ENCODE measurements at places on chromosomes 7 and 10.

DNA sequence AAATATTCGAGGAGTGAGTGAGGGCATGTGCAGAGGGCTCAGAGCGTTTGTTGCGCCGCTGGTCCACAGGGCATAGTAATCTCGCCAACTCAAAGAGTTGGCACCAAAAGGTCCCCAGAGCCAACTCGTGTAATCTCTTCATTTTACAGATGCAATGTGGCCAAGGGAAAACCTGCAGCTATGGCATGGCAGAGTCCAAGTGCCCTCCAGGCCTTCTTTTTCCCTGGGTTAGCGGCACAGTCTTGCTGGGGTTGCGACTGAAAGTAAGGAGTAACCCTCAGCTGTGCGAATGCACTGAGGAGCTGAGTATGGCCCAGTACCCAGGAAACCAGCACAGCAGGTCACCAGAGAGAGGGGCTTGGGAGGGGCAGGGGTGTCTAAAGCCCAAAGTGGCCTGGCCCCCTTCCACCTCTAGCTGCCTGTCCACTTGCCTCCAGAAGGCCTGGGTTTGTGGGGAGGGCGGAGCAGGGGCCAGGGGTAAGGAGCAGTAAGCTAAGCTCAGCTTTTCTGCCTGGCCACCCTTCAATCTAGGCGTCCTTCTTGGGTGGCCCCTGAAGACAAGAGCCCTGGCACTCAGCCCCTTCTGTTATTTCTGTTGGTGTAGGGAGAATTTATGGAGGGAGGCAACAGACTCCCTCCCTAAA, 3.3 kb upstream of the GAD2 start:
- DNase-seq = no peak

- peak; percentile 44 for DNase-seq
These were observed 5.3 kb upstream of the PRKRIP1 start for GRCh38 chr7:102390697-102391484.

- DNase-seq = no peak
These were observed 169.3 kb upstream of the PRSS1 start for GRCh38 chr7:142579946-142580345.

DNA sequence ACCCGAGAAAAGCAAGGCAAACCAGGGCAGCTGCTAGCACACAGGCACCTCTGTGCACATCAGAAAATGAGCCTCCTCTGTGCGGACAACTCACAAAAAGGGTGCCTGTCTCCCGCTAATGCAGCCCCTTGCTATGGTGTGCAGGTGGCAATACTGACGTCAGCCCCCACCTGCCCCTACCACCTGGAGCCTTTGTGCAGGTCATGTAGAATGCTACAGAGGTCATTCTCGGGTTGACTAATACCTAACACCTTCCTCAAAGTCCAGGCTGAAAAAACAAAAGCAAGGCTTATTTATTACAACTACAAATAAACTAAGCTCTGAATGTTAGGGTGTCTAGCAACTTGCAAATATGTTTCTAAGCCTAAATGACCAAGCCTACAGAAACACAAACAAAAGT, 13.9 kb downstream of the PIP4K2A start:
- DNase-seq = no peak

DNA sequence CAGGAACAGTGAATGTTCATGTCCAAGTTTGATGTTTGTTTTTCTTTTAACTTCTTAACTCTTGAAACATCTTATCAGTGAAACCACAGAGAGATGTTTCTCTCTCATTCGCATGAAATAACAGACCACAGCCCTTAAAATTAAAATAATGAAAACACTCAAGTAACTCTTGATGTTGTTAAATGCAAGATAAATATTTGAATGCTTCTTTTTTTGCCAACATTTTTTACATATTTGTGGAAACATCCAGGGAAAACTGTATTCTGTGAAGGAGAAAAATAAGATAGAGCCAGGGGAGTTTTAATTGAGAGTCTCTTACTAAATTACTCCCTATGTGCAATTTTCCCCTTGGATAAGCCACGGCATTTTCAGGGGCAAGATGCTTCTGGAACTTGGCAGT, 361.8 kb upstream of the MGMT start:
- DNase-seq = no peak

DNA sequence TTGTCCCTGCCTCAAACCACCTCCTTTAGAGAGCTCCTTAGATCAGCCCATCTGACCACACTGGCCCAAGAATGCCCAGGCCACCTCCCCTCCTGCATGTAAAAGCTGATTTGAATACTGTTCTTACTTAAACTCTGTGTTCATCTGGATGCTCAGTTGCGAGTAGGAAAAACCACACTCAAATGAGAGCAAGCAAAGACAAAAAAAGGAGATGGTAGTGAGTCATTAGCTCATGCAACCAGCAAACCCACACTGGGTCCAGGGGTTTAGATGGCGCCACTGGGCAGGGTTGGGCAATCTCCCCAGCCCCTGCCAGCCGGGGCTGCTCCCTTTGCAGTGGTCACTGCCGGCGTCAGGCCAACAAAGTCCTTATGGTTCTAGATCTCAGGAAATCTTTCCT, 32.7 kb downstream of the TSPAN15 start:
- DNase-seq = no peak

DNA sequence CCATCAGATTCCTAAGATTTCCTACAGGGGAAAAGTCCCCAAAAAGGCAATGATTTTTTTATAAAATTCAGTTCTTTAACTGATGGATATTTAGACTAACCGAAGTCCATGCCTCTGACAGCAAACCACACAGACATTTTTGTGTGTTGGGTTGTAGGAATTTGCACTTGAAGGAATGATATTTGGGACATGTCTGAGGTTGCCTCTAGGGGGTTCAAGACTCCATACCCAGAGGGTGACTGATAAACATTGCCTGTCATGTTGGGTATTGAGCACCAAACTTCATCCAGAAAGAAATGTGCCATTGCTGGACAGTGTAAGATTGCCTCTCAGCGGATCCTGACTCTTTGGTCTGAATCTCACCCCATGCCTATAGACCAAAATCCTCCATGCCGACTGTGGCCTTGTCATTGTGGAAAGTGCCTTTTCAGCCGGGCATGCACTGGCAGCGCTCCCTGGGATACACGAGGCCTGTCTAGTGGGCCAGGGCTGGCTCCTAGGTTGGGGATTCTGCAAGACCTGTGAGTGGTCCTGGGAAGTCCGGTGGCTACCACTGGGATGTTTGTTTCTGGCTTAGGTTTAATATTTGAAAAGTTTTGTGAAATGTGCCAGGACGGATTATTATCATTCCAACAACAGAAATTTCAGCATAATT, 252.9 kb downstream of the WDR37 start:
- DNase-seq = no peak

GRCh38 chr7:128833946-128834325, 3.7 kb downstream of the FLNC start:
- no peak for DNase-seq

DNA sequence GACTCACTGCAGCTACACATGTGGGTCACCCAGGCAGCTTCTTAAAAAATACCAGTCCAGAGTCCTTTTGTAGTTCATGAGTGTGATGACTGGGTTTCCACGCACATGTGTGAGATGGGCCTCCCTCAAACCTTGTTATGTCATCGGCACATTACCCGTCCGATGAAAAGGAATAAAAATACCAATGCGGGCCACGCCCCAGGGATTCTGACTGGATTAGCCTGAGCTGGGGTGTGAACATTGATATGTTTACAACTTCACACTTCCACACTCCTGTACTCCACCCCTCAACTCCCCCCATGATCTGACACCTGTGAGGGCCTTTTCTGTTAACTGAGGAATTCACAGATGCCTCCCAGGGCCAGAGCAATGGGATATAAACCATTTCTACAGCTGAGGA, 6.2 kb downstream of the SLC29A3 start:
- no peak for DNase-seq

DNA sequence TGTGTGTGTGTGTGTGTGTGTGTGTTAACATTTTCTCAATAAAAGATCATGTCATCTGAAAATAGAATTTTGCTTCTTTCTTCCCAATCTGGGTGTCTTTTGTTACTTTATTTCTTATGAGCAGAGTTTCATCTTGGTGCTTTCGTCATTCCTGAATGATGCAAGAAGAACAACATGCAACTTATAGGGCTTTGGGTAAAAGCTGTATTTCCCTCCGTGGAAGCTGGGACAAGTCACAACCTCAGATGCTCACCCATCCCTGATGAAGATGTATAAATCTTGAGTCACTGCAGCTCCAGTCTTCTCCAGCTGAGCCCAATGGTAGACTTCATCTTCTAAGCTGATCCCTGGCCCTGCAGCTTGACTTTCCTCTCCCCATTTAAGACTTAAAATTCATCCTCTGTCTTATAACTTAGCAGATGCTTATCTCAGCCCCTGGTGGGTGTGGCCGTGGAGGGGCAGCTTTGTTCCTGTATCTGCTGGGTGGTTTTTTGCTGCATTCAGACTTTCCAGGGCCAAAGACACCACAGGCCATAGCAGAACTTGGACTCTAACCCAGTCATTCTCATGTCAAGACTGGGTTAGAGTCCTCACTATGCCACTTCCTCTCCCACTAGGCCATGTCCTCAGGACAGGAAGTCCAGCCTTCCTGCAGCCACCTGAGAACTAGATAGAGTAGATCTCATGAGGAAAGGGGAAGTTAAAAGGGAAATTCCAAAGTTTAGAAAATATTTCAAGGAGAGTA, 356.4 kb downstream of the TNS3 start:
- no peak for DNase-seq

DNA sequence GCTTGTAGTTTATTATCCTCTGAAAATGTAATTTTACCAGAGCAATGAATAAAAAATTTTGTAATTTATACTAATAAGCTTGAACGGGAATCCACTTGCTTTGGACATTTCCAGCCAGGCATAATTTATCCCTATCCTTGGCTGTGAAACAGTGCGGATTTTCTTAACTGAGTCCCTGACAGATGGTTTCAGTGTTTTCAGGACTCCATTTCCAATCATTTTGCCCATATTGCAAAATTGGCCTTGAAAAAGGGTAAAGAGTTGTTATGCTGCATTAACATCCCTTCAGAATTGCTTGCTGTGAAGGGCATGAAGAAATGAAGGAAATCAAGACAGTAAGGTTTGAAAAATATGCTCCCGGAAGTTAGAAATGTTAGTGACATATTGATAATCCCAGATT, 57.7 kb downstream of the NXPH1 start:
- no peak for DNase-seq

GRCh38 chr7:83550100-83550499, 98.8 kb downstream of the SEMA3E start:
- no peak for DNase-seq

DNA sequence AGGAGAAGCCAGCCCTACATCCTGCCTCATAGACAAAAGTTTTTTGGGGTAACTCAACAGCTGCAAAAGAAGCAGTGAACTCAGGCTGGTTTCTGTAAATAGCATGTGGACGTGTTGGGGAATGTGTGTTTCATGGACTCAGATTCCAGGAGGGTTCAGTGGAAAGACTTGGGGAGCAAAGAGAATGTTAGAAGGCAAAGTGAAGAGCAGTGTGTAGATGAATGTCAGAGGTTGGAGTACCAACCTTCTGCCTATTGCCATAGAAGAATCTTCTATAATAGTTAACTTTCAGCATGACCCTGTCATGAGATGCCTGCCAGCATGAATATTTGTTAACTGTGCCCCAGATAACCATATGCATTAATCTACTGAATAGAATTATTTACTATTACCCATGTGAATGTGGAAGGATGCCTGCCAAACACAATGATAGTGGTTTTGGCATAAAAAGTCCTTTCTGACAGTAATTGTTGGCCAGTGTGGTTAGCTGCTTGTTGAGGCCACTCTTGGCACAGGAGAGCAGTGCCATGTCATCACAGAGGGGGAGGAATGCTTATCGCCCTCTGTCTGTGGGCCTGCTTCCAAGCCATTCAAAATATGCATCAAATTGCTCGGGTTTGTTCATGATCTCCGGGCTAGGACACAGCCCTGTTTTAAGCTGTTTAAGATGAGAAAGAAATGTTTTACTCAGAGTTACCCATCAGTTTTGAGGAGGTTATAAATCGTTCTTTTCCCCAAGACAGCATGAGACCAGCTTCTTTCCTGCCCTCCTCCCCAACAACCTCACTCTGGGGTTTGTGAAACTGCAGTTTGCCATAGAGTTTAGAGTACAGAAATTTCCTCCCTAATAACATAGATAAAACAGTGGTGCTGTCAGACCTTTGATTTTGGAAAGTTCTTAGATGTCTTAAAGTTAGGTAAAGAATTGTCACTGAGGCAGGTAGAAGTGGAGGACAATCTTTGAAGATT, 165.3 kb downstream of the WNT2 start:
- no peak for DNase-seq

Measured in bone marrow (tissue), 2 donors.